Smooth muscle cell of the brain vasculature (primary cell): ENCODE measurements at places on chromosomes 6 and 20.

DNA sequence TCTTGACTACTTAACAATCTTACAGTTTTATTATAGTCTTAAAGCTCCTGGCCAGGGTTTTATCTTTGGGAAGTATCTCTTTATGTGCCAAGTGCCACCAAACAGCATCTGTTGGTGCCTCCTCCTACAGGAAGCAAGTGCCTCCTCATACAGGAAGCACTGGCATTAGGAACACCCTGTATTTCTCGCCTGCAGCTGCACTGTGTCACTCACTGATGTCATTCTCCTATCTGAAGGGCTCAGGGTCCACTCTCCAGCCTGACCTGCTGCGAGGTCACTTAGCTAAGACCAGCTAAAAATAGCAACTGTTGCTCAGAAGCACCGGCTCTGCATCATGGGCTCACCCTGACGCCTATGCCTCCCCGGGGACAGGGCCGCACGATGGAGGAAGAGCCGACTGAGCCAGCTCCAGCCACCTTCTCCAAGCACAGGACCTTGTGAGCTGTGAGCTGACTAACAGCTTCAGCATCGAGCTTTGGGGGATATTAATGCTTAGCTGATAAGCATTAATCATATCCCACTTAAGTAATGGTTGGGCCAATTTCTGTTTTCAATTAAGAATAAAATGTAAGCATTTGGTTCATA, 66.3 kb upstream of the CD93 start:
- DNase-seq = no peak

DNA sequence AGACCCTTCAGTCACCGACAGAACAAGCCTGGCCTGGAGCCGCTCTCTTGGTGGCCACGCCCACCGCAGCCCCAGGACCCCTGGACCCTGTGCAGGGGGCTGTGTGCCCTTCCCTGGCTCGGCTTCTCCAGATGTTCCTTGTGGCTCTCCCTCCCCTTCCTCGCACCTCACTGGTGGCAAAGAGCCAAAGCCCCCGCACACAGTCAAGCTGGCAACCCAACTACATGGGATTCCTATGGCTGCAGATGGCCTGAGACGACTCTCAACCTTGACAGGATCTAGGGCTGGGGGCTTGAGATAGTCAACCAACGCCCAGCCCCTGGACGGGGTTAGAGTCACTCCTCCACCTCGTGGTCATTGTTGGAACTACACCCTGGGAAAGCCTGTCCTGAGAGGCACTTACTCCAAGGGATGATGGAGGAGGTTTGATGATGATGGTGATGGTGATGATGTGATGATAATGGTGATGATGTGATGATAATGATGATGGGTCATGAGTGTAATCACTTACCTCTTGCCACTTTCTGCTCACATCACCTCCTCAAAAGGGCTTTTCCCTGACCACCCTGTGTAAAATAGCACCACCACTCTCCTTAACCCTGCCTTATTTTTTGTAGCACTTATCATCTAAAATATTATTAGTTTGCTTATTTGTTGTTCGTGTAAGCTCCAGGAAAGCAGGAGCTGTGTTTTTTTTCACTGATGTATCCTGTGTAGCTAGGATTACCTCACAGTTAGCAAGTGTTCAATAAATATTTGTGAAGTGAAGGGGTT, 278.4 kb downstream of the LRFN2 start:
- peak; percentile 20 for DNase-seq

GRCh38 chr6:139970591-139970991, 596.1 kb upstream of the CITED2 start:
- no peak for DNase-seq

DNA sequence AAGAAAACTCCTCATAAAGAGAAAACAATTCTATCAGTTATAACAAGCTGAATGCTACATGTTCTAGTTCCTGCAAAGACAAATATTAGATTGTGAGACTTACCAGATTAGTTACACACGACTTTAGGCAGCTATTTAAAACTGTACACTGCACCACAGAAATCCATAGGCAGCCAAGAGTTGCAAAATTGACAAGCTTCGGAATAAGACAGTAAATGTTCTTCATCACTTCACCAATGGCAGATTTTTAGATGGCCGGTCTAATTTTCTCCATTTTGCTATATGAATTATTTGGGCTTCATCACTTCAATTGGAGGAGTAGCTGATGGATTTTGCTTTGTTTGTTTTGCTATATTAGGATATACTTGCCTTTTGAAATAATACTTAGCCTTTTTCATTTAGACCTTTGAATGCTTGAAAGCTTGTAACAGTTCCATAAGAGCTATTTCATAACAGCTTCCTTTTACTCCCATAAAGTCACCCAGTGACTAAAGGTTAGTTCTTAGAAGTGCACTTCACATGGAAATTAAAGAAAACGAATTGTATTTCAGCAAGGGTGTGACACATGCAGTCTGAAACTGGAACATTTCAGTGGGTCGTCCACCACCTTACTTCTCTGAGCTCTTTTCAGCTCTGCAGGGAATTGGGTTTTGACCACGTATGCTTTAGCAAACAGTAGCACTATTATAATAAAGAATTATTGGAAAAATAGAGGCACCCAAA, at the start of gene ROS1:
ROS1 (minus strand) TSS at position 512 of the 723 bp plus-strand sequence; CDS start at position 226, 286 bp downstream.
- no peak for DNase-seq

- no peak for DNase-seq
Observed at GRCh38 chr6:40074306-40075055, 140.2 kb upstream of the MOCS1 start.

- DNase-seq = no peak
Observed at GRCh38 chr6:15166121-15166520, 79.7 kb upstream of the JARID2 start.

- DNase-seq = no peak
Observed at GRCh38 chr6:170124836-170125235, 166.0 kb downstream of the DLL1 start.

DNA sequence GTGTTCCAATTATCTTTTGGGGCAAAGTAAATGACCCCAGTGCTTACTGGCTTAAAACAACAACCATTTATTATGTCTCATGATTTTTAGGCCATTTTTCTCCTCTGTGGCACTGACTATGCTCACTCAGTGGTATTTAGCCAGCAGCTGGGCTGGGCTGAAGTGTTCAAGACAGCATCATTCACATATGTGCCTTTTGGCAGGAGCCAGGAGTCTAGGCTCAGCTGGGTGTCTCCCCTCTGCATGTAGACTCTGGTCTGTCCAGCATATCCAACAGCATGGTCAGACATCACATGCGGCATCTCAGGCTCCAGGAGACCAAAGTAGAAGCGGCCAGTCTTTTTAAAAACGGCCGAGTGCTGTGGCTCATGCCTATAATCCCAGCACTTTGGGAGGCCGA, 120.3 kb upstream of the TOP1 start:
- DNase-seq = no peak

DNA sequence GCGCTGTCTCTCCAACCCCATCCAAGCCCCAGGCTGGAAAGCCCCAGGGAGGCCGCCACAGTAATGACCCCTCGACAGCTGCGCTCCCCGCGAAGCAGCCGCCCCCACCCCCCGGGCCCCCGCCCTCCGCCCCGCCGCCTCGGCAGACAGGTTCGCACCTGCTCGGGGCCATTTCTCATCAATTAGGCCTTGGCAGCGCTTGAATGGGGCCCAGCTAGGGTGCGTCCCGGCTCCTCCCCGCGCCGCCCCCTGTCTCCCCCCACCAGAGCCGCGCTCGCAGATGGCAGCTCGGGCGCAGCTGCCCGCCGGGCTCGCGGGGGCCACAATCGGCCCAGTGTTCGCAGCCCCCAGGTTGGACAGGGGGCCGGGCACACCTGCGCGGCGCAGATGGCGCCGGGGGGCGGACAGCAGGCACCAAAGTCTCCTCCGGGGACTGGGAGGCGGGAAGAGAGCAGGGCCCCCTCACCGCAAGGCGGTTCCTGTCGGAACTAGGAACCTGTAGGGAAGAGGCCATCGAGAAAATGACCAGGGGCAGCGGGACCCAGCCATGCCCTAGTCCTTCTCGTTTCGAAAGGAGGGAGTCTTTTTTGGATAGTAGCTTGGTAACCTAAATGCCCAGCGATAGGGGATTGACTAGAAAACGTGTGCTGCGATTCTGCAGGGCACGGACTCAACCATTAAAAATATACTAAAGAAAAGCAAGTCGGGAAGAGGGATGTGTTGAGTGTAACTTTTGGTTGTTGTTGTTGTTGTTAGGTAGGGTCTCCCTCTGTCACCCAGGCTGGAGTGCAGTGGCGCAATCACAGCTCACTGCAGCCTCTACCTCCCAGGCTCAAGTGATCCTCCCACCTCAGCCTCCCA, 83.2 kb upstream of the EYA2 start:
- no peak for DNase-seq

DNA sequence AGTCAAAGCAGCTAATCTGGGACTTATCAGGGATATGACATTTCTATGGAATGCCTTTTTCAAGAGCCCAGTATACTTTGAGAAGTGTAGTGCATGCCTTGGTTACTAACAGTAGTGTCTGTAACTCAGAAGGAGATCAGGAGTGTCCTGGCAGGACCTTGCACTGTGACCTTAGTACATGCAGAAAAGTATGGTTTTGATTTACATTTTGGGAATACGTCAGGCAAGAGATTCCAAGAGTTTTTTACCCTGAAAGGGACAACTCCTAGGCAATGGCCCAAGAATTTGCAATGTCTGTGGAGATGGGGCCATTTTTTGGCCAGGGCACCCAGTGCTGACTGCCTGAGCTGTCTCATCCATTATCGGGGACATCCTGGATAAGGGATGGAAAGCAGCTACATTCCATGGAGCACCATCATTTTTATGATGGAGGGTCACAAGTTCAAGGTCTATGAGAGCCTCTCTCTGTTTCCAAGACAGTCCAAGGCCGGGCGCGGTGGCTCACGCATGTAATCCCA, 80.2 kb downstream of the FAM50B start:
- no peak for DNase-seq

DNA sequence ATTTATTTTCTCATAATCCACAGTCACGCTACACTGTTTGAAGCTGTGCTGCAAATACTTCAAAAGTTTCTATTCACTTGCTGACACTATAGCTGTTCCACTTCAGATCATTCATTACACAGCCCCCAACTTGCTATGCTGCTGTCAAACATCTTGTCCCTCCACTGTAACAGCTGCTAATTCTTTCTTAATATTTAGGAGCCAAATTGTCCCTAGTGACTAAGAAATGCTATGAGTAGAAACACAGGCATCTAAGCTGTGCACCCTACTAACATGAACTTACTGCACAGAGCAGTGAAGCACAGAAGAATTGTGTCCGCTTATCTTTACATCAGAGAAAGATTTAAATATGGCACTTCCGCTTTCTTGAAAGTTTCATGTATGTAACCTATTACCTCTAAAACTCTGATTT, 91.3 kb downstream of the PDE10A start:
- DNase-seq = no peak

DNA sequence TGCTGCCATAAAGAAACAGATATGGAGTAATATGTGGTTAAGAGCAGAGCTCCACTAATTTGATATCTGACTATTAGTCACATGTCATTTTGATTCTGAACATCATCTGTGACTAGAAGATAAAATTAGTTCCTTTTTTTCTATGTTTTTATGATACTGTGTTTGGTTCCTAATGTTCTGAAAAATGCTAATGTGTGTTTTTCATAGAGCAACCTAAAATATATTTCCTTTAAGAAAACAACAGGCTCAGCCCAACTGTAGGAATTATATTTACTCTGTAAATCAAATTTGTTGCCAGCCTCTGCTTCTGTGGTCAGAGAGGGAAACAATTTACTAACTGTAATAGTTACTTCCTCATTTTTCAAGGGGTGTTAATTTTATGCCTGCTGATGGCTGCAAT, 33.3 kb upstream of the TXLNB start:
- no peak for DNase-seq

DNA sequence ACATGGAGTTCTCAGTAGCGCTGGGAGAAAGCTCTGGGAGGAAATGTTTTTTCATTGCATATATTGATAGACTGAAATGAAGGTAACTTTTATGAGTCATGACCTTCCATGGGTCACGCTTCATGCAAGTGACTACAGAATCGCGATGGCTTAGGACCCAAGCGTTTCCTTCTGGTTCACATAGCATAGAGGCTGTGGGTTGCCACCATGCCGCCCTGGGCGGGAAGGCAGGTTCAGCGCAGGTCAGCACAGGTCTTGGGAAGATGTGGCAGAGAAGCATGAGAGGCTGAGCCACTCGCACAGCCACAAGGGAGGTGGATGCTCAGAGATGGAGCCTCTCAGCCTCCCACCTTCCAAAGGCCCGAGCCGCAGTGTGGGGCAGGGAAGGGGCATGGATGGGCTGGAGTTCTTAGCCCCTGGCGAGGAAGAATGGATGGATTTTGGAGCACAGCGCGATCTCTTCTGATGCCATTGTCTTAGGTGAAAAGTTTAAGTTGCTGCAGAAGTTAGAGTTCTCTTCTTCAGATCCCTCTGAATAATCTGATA, 219.5 kb downstream of the SMOC2 start:
- DNase-seq = no peak

DNA sequence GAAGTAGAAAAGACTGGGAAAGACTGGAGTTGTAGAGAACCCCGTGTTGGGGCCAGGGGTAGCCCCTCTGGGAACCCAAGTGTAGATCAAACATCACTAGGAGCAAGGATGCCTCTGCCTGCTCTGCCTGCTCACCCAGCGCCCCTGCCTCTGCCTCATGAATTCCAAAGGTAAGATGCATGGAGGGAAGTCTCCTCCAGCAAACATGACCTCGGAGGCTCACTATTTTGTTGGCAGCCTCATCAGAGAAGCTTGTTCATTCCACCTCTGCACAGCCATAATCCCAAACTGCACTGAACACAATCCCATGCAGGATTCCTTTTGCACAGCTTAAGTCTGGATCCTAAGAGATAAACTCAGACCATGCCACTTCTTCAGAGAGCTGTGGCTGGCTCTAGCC, 4.9 kb downstream of the FRS3 start:
- DNase-seq = no peak

DNA sequence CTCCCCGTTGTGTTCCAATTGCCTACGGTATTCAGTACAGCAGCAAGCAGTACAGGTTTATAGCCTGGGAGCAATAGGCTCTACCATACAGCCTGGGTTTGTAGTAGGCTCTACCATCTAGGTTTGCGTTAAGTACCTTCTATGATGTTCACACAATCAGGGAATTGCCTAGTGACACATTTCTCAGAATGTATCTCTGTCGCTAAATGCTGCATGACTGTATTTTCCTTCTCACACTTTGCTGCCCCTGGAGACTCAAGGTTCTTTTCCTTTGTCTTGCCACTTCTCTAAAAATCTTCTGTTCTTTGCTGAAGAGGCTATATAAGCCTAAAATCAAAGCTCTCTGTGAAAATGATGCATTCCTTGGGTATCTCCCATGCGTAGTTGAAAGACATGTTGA, 241.9 kb downstream of the CD83 start:
- DNase-seq = no peak
